ENCODE measurements at places on chromosomes 7 and 10.

DNA sequence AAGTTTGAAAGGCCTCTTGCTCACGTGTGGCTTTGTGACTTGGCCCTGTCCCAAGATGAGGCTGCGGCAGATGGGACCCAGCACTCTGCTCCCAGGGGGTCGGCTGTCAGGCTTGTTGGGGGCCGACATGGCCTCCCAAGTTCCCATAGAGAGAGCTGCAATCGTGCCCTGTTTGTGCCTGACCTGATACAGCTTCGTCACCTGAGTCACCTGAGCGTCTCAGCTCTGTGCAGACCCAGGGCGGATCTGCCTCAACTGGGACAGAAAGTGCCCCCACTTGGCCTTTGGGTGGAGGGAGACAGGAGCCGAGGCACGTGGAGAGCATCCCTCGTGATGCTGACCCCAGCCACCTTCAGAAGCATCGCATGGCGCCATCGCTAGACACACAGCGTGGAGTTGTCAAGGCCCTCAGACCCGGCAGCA lies 21.7 kb downstream of the PAPOLB start:
- DNase-seq = no peak

- no peak for DNase-seq
These were observed 31.1 kb upstream of the CRHR2 start for GRCh38 chr7:30713392-30713791.

GRCh38 chr7:33886149-33886623 lies 19.2 kb upstream of the BMPER start:
- no peak for DNase-seq

DNA sequence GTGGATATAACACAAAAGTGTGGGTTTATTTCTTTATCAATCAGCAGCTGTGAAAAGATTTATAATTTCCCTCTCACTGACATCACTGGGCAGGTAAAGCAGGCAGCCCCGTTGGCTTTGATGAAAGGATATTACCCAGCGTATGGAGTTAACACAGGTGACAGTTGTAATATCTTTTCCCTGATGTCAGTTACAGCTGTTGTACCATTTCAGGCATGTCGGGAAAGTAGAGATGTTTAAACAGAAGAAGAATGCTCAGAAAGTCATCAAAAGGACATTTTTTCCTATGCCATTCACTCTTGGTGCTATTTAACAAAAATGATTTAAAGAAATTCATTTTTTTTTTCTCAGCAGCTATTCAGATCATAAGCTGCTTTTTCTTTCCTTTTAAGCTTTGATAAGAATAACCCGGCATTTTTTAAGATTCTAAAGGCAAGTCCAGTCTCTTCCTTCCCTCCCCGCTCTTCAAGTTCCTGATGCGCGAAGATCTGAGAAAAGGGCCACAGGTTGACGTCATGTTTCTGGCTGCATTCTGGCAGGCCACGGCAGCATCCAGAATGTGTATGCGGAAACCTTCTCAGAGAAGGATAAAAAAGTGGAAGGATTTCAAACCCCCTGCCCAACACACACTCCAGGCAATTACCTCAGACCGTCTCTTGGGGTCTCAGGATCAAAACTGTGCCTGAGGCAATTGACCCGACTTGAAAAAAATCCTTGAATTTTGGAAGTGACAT lies 32.5 kb upstream of the ADAM12 start:
- DNase-seq = no peak

- DNase-seq = no peak
These were observed 29.6 kb downstream of the CAV1 start for GRCh38 chr7:116554436-116554835.

DNA sequence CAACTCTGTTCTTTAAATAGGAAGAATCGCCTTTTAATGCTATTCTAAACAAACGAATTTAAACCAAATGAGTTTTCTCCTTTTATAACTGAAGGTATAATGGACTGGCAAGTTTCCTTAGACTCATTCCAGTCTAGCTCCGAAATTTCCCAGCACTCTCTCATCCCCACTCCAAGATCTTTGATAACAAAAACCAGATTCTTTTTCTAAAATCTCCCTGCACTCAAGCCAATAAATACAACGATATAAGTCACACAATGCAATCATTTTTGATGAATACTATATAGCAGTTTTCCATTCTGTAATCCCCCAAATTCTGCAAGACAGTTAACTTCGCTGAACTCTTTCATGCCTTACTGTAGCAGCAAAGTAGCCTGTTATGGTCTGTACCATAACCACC lies 1.9 kb downstream of the OGA start:
- no peak for DNase-seq

DNA sequence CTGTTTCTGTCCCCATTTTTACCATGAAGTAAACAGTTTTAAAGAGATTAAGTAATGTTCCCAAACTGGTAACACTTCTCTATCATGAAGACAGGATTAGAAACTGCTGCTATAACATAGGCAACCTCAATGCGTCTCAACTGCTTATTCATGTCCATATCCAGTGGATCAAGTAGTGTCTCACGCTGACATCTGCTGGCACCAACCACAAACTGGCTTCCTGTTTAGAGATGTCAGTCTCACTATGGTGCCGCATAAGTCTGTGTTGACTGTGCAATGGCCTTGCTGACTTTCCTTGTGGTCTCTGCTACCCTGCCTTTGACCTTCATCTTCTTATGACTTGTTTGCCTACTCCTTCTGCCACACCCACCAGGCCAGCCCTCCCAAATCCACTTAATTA lies 369.6 kb upstream of the DPP6 start:
- no peak for DNase-seq

GRCh38 chr10:99855479-99856071 lies 73.1 kb downstream of the ABCC2 start:
- DNase-seq = no peak

DNA sequence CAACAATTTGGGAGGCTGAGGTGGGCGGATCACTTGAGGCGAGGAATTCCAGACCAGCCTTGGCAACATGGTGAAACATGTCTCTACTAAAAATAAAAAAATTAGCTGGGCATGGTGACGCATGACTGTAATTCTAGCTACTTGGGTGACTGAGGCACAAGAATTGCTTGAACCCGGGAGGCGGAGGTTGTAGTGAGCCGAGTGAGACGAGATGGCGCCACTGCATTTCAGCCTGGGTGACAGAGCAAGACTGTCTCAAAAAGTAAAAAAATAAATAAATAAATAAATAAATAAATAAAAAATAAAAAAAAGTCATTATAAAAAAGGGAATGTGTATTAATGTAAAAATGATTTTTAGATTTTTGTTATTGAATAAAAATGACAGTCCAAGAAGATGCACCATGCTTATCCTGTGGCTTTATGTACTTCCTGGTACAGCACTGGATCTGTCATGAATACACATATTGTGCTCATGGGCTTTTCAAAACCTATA lies 658.8 kb upstream of the LRRN3 start:
- no peak for DNase-seq

DNA sequence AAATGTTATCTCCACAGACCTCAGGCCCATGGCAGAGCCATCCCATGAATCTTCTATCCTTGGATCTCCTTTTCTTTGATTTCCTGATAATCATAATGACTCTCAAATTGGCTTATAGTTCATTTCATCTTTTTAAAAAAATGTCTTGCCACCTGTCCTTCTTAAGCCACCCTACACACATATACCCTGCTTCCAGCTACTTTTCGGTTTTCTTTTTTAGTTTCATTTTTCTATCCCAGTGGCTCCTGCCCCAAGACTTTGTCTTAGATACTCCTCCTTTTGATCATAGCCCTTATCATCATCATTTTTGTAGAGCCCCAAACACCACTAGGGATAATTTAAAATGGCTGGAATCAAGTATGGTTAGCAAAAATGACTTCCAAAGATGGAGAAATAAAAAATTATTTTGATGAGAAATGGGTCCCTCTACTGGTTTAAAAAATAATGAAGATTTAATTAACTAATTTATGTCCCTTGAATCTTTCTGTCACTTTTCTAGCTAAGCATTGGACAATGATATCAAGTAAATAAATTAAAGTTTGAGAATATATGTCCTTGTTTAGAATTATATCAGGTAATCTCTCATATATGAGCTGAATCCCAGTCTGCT lies 277.3 kb upstream of the SEMA3D start:
- no peak for DNase-seq

- no peak for DNase-seq
These were observed 323.0 kb upstream of the LRGUK start for GRCh38 chr7:133804127-133804526.

GRCh38 chr10:124497196-124497881 lies 35.7 kb downstream of the LHPP start:
- no peak for DNase-seq

DNA sequence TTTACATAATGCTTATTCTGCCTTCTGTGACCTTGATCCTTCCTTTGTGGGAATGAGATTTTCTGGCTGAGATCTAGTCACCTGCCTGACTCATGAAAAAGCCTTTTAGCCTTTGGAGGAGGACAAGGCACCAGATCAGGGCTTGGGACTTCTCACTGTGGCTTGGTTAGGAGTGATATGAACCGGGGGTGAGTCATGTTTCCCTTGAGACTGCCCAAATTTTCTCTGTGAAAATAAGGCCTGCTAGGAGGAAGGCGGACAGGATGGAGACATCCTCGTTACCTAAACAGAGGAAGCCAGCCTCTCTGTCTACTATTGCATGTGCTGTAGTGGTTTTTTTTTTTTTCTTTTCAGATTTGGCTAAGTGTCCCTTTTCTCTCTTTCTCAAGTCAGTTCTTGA lies 57.8 kb downstream of the EVX1 start:
- DNase-seq = no peak

DNA sequence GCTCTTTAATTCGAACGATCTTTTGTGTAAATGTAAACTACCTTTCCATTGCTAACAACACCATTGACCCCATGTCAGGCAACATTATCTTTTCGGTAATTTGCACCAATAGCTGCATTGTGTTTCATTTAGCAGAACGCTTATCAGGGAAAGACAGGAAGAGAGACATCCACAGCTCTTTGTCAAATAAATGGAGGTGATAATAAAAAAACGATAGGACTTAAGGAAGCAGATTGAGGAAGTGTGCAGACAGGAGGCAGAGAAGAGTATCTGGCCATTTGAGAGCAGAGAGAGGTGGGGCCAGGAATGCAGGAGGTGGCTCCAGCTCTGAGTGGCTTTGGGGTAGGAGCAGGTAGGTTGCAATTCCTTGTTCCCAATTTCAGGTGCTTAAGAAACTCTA lies 37.5 kb upstream of the ADARB2 start:
- no peak for DNase-seq

- DNase-seq = no peak
These were observed 213.3 kb downstream of the WDR11 start for GRCh38 chr10:121064491-121064890.

- no peak for DNase-seq
These were observed 35.0 kb downstream of the NRF1 start for GRCh38 chr7:129646369-129647021.

DNA sequence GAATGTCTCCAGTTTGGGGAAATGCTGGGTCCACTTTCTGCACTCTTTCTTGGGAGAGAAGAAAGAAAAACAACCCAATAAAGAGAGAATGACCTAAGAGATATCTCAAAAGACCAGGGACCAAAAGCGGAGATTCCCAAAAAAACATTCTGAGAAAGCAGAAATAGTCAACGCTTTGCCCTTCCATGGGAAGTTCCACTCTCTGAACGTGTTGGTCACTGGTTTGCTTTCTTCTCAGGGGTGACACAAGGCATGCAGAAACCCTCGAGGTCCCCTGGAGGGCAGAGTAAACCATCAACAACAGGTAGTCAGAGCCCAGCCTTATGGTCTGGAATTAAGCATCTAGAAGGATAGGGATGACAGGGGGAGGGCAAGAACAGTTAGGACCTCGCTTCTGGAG lies 26.2 kb upstream of the AOAH start:
- DNase-seq = no peak

- DNase-seq = no peak
These were observed 17.6 kb downstream of the NUP205 start for GRCh38 chr7:135575296-135575695.

GRCh38 chr10:42734536-42734935 lies 48.1 kb upstream of the BMS1 start:
- no peak for DNase-seq

DNA sequence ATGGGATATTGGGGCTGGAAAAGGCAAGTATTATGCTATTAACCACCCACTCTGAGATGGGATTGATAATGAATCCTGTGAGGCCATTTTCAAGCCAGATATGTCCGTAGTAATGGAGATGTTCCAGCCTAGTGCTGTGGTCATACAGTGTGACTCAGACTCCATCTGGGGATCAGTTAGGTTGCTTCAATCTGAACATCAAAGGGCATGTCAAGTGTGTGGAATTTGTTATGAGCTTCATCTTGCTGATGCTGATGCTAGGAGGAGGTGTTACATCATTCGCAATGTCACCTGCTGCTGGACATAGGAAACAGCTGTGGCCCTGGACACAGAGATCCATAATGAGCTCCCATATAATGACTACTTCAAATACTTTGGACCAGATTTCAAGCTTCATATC lies 144.7 kb downstream of the PLCE1 start:
- no peak for DNase-seq

DNA sequence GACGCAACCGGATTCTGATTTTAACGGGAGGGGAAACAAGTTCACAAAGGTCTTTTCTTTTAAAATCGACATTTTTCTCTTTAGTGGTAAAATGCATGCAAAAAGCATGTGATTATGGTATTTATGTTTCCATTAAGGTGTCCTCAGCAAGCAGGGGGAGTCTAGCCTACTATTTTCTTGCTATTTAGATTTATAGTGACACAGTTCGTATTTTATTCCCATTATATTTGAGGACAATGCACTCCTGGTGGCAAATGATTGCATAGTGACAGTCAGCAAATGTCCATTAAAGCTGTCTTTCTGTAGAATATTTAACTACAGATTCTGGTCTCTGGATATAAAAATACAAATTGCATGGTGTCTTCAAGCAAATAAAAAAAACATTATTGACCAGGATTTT lies 554.2 kb downstream of the PARD3 start:
- DNase-seq = no peak

GRCh38 chr10:132344386-132344785 lies 12.4 kb downstream of the LRRC27 start:
- no peak for DNase-seq

DNA sequence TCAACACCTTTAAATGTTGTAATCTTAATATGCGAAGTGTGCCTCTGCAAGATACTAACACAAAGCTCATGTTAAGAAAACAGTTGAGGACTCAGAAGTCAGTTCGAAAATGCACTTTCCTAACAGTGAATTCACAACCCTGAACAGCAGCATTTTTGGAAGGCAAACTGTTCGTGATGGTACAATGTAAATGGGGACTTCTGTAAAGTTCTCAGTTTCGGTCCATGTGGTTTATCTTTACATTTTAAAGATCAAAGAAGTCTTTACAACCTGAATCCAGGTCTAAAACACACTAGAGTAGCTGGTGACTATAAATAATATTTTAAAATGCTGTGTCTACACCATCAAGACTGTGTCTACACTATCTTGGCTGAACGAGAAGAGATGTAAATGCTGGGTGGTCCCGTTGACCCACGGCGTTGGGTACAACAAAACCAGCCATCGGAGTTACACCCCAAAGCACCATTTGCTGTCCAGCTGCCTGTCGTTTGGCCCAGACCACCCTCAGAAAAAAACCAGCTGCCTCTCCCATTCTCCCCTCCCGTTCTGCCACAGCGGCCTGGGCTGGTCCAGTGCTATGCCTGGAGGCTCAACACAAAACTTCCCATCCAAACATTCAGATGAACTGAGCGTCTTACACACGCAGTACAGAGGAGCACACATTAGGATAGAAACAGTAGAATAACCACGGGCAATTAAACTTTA lies 42.9 kb downstream of the MKI67 start:
- DNase-seq = no peak

GRCh38 chr10:95798096-95798855 lies 42.3 kb downstream of the ENTPD1 start:
- DNase-seq = no peak

- DNase-seq = no peak
These were observed 30.7 kb upstream of the PRKAR1B start for GRCh38 chr7:757741-758163.

- no peak for DNase-seq
These were observed 8.4 kb upstream of the LYZL2 start for GRCh38 chr10:30637881-30638467.
